GM19239 (cell line): ENCODE measurements at places on chromosomes 6 and 20.

- DNase-seq: no peak
Measured at GRCh38 chr6:166774770-166775169, 147.7 kb upstream of the RPS6KA2 start.

GRCh38 chr20:37265152-37265551 is 3.5 kb upstream of the GHRH start:
- DNase-seq: no peak

GRCh38 chr6:148491638-148492251 is 149.1 kb downstream of the SASH1 start:
- DNase-seq: no peak

DNA sequence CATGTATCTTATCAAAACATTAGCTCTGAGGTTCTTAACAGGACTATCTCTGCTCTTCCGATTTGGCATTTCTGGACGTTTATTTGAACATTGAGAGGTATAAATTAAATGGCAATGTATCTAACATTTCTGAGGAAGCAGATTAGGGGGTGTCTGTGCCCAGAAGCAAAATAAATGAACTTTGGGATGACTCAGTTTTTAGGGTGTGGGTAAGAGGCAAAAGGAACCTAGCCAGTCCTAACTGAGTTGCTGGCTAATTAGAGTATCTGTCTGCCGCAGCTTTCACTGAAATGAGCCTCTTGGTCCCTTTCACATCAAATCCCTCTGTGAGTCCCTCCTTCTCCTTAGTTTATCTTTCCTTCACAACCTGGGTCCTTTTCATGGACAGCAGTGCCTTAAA is 1.1 kb downstream of the RNF144B start:
- DNase-seq: no peak

GRCh38 chr6:16480763-16481560 is 242.6 kb downstream of the GMPR start:
- DNase-seq: no peak

- no peak for DNase-seq
Measured at GRCh38 chr6:38796850-38797249, 81.7 kb downstream of the DNAH8 start.

GRCh38 chr6:25242567-25242966 is 36.6 kb upstream of the CARMIL1 start:
- DNase-seq: no peak

DNA sequence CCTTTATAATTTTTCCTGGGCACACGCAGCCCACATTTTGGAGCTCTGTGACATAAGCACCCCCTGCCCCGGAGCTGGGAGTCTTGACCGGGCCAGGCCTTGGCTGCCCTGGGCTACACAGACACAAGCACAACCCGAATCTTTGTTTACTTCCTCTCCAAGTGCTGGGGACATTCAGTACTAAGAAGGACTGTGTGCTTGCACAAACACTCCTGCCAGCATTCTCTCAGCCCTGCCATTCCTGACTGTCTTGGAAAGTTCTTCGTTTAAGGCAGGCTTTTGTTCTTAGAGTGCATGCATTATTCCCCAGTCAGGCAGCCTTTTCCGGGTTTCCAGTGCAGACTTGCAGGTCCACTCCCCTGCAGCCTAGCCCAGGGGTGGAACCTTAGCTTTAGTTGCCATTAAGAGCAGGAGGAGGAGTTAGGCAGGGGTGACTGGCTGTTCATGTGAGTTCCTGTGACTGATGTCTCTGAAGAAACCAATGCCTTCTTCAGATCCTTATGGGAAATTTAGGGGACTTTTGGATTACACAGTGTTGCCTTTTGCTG is 28.6 kb downstream of the FOXO3 start:
- DNase-seq: no peak

- DNase-seq: no peak
Measured at GRCh38 chr20:63022501-63022900, 15.7 kb upstream of the BHLHE23 start.

GRCh38 chr6:20542927-20543602 is 8.8 kb downstream of the CDKAL1 start:
- peak; percentile 25 for DNase-seq

GRCh38 chr6:128600397-128600951 is 80.1 kb upstream of the PTPRK start:
- no peak for DNase-seq

- no peak for DNase-seq
Measured at GRCh38 chr6:99446076-99446475, 21.0 kb upstream of the PNISR start.

DNA sequence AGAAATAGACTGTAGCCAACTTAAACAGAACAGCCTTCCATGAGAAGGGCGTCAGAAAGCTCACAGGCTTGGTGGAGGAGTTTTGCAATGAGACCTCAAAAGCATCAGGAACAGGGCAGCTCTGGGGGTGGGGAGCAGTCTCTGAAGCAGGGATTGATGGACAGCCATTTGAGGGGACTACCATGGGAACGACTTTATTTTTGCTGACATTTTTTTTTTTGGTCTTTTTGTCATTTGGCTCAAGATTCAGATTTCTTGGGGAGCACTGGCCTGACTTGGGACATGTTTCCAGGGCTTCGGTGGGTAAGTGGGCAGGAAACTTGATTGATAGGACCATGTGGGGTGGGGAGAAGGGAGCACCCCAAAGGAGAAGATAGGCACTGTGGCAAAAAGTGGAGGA is 32.1 kb upstream of the SCP2D1 start:
- DNase-seq: no peak

DNA sequence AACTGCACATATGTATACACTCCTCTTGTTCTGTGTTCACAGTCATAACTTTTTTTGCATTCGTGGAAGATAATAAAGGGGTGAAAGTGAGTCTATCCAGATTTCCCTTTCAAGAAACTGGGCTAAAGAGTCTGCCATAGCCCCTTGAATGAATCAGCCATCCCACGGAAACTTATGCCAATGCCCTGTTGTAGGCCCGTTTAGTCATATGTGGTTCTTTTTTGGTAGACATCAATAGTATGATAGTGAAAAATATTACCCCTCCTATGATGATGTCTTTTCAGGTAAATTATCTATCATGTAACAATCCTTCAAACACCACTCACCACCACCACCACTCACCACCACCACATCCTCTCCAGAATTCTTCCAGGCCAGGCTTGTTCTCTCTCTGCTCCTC is 99.9 kb upstream of the MYLIP start:
- DNase-seq: no peak

GRCh38 chr6:20092071-20092566 is 120.2 kb downstream of the MBOAT1 start:
- DNase-seq: no peak

GRCh38 chr6:128144320-128144719 is 243.5 kb upstream of the THEMIS start:
- no peak for DNase-seq

DNA sequence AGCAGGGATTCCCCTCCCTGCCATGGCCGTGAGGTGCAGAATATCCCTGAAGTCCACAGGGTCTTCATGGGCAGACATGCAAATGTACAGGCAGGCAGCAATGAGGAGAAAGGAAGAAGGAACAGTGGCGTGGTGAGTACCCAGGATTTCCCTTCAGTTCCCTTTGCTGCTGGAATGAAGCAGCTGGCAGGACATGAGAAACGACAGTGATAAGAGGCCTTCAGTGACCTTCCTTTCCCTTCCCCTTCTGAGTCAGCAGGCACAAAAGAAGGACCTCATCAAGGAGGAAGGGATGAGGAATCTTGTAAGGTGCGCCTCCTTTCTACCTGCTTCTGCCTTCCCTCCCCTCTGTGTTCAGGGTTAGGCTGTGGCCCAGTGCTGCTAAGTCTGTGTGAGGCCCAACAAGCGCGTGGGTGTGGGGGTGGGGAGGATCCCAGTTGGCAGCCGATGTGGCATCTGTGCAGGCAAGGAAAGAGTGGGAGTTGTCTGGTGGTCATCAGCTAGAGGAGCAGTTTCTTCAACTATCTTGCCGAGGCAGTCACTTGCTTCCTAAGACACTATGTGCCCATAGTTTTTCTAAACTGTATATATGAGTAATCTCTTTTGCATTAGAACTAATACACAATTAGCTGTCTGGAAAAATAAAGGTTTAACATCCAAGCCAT is 29.5 kb upstream of the FBXO9 start:
- no peak for DNase-seq

DNA sequence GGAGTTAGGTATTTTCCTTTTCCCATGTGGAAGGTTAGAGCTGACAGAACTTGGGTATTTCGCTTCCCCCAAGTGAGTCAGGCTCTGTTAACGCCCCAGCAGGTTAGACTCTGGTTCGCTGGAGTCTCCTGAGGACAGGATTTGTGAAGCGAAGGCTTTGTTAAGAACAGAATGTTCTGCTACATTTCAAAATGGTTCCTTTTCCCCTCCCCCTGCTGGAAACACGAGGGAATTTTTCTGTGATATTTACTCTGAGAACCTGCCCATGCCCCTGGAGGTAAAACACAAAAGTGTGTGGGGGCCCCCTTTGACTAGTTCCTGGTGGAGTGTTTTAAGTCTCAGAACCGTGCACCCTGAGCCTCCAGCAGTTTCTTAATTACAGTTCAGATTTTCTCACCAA is 731.4 kb upstream of the CITED2 start:
- DNase-seq: no peak

- DNase-seq: no peak
Measured at GRCh38 chr20:58235010-58235409, 6.6 kb upstream of the ANKRD60 start.

- no peak for DNase-seq
Measured at GRCh38 chr6:145292066-145292465, 443.3 kb downstream of the EPM2A start.

DNA sequence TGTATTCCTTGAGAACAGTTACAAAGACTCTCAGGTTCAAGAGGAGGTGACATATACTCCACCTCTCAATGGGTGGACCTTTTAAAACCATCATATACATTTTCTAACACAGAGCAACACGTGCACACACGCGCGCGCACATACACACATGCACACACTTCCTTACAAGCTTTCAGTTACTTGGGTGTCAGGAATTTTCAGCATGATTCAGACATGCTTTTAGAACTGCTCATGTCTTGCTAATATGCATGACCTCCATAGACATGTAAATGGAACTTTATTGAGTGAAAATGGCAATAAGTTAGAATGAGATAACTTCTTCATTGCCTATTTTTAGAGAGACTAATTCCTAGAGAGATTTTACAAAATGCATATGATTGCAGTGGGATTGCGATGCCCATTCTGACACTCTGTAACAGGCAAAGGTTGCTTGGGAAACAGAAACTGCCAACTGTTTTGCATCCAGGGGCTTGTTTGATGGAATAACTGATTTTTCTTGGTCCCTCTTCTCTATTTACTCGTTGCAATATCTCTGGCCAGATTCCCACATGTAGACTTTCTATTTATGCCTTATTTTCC is 531.4 kb upstream of the RNF217 start:
- DNase-seq: no peak

DNA sequence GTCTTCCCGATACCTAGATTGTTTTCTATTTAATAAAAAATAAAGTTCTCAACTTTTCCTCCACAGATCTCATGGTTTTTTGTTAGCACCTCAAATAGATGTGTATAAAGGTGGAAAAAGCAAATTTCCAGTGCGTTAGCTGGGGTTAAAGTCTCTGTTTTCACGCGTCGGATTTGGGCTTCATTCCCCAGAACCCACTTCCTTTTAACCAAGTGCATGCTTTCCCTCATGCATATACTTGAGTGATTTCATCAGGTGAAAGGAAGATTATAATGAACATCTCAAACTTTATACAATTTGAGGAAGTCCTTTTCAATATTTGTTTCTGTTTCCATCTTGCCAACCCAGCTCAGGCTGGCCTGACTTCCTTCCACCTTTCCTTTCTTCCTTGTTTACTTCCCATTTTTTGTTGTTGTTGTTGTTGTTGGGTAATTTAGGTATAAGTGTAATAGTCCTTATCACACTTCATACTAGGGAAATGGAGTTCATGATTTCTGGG is 43.9 kb upstream of the GGTLC1 start:
- DNase-seq: no peak

- DNase-seq: no peak
Measured at GRCh38 chr6:3398755-3399696, 57.8 kb downstream of the SLC22A23 start.

GRCh38 chr6:137121401-137121997 is 51.9 kb downstream of the IL22RA2 start:
- no peak for DNase-seq

DNA sequence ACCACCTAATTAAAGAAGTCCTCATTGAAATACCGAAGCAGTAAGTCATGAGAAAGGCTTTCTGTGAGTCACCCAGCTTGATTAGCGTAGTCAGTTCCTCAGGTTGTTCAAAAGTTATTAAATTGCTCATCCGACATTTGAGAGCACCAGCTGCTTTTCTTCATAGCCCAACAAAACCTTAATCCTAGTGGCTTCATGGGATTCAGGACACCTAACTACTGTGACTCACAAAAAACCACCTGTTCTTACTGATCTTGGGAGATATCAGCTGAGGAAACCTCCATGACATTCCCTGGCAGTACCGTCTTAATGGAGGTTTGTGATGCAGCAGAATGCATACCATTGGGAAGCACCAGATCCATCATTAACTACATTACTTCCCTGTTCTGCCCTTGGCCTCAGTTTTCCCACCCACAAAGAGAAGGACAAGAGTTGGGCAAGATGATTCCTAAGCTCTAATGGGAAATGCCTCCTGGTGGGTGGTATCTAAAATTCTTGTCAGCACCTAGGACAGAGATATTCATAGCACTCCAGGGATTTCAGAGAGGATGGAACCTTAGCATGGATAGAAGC is 103.8 kb downstream of the KHDC1L start:
- no peak for DNase-seq

DNA sequence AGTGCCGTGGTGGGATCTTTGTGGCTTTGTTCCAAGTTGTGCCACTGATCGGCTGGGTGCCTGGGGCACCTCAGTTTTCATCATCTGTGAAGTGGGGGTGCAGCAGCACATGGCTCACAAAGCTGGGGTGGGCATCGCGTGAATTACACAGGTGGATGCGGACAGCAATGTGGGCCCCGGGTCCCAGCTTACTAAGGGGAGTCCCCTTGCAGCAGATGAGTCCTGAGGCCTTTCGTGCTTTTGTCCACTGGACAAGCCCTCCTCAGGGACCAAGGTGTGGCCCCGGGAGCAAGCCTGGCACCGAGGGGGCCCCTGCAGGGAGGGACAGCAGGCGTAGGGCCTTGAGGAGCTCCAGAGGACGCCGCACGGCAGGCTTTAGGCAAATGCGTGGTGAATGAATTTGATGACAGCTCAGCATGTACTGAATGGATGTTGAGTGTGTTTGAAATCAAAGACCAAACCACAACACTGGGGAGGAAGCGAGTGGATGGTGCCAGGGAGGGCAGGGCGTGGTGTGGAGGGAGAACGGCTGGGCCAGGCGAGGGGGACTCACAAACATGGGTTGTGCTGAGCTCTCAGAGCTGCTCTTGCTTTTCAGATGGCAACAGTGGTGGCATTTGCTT is 53.2 kb downstream of the IRF4 start:
- DNase-seq: no peak
